ENCODE measurements at places on chromosomes 4 and X. TPM values are rescaled to one million over a fixed set of nuclear protein-coding genes. Genes with fewer than 3 reads are reported as not detected.

DMRTC1B gene
- total RNA-seq = 0.18 TPM

TRIM61 gene
- 1.0 TPM for total RNA-seq

DNA sequence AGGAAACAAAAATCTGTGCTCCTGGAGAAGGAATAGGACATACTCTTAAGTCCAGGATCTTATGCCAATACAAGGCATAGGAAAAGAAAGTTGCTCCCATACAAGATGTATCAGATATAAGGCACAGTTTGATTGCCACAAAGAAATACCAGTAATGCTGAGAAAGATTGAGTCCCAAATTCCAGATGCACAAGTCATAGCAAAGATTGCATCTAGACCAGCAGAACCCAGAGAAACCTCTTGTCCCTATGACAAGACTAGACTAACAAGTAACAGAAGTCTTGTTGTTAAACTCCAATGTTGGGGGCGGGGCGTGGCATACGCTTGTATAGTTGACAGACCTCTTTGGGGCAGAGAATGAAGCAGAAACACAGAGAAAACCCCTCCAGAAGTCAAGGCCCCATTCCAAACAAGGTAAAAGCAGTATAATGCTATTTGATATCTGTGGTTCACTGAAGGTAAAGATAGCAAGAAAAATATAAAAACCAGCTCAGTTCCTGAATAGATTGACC is 671.5 kb upstream of the GRIA3 start:
- no peak overlapping the region for H3K4me3 ChIP-seq
- no peaks in the 10 kb centered on the region for H3K36me3 ChIP-seq
- H3K27ac ChIP-seq = no peak overlapping the region
- no peak for DNase-seq

IL13RA2 gene
- not detected for total RNA-seq

OTC gene
- not detected for total RNA-seq

DNA sequence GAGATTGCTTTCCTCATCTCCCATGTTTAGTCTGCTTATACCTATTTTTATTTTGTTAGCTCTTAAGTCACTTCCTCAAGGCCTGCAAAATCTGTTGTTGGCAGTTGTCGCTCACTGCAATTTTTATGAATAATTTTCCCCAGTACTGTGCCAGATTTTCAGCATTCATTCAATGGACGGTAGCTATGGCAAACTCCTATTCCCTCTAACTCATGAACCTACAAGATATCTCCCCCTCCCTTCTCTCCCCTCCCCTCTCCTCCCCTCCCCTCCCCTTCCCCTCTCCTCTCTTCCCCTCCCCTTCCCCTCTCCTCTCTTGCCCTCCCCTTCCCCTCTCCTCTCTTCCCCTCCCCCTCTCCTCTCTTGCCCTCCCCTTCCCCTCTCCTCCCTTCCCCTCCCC is 160.4 kb downstream of the FRAS1 start:
- H3K27me3 ChIP-seq = peaks cover 4% of the 10 kb centered on the region
- H3K27ac ChIP-seq = no peak overlapping the region
- H3K36me3 ChIP-seq = no peaks in the 10 kb centered on the region
- H3K4me1 ChIP-seq = no peaks in the 10 kb centered on the region

DNA sequence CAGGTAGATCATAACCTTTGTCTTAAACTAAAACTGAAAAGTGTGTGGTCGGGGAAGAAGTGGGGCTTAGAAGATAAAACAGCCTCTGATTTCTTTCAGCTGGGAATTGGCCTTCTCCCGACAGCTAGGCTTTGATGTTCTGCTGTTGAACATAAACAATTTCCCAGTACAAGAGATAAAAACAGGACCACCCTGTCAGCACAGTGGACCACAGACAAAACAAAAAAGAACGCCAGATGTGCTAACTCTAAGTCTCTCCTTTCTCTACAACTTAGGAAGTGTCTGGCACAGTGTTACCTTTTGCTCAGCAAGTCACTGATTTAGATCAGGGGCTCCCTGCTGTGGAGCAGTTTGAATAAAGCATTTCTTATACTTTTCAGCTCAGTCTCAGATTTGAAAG is 87.5 kb upstream of the UXT start:
- peaks cover 6% of the 10 kb centered on the region for H3K4me1 ChIP-seq
- H3K4me3 ChIP-seq = no peak overlapping the region
- peaks cover 3% of the 10 kb centered on the region for H3K27me3 ChIP-seq

CT45A1 gene
- total RNA-seq = not detected

DNA sequence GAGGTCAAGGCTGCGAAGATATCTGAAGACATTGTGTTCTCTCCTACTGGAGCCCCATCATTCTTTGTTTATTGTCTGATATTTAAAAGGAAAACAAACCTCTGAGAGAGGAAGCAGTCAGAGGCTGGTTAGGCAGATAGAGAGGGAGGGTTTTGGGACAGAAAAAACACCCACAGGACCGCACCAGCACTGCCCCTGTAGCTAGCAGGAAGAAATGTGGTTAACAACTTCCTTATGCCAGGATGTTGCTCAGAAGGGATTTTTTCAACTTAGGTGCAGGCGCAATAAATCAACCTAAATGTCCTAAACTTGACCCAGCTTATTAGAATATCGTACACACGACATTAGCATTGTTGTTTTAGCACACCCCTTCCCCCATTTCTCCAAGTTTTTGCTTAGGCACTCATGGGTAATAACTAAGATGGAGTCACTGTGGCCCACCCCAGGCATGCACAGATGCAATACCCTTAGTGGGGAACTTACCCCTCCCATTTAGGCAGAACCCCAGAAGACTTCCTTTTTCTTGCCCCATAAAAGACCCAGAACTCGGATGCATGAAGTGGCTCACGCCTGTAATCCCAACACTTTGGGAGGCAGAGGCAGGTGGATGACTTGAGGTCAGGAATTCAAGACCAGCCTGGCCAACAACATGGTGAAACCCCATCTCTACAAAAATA is 2.8 kb upstream of the ZNF718 start:
- DNase-seq = peak; percentile 65
- H3K4me3 ChIP-seq = peak overlapping the region; percentile 16
- peak overlapping the region; percentile 84 for H3K27ac ChIP-seq
- peaks cover 40% of the 10 kb centered on the region for H3K4me1 ChIP-seq
- peaks cover 51% of the 10 kb centered on the region for H3K36me3 ChIP-seq
- H3K27me3 ChIP-seq = no peaks in the 10 kb centered on the region

GDPD2 gene
- total RNA-seq = 0.34 TPM

GRCh38 chrX:108485960-108486359 is 46.3 kb downstream of the COL4A5 start:
- DNase-seq = no peak
- H3K27ac ChIP-seq = no peak overlapping the region
- no peaks in the 10 kb centered on the region for H3K4me1 ChIP-seq
- H3K36me3 ChIP-seq = no peaks in the 10 kb centered on the region

- H3K4me3 ChIP-seq = no peak overlapping the region
- H3K27ac ChIP-seq = no peak overlapping the region
- no peak for DNase-seq
Measured at GRCh38 chr4:87426865-87427517, 4.6 kb downstream of the NUDT9 start.

- peaks cover 3% of the 10 kb centered on the region for H3K27me3 ChIP-seq
- no peak for DNase-seq
- H3K27ac ChIP-seq = no peak overlapping the region
- H3K4me3 ChIP-seq = no peak overlapping the region
Measured at GRCh38 chr4:108889696-108890483, 127.0 kb upstream of the ETNPPL start.

SPANXD gene
- not detected for total RNA-seq

GABRA4 gene
- total RNA-seq = not detected

GCNA gene
- 6.6 TPM for total RNA-seq

DDX60 gene
- 111 TPM for total RNA-seq

- no peak overlapping the region for H3K27ac ChIP-seq
- no peaks in the 10 kb centered on the region for H3K4me1 ChIP-seq
- no peak for DNase-seq
- no peaks in the 10 kb centered on the region for H3K27me3 ChIP-seq
- H3K36me3 ChIP-seq = no peaks in the 10 kb centered on the region
- no peak overlapping the region for H3K4me3 ChIP-seq
Measured at GRCh38 chr4:179536694-179537093, 2094.5 kb upstream of the AGA start.

Data from activated CD8-positive, alpha-beta T cell treated with anti-CD3 and anti-CD28 coated beads, Interleukin-2, amount 10 ng/mL, durations not matched to agents 7 days and 5 days (primary cell).